ENCODE measurements at places on chromosomes 12 and 14.

GRCh38 chr12:81083906-81084513 is 6.1 kb downstream of the ACSS3 start:
- DNase-seq: no peak

DNA sequence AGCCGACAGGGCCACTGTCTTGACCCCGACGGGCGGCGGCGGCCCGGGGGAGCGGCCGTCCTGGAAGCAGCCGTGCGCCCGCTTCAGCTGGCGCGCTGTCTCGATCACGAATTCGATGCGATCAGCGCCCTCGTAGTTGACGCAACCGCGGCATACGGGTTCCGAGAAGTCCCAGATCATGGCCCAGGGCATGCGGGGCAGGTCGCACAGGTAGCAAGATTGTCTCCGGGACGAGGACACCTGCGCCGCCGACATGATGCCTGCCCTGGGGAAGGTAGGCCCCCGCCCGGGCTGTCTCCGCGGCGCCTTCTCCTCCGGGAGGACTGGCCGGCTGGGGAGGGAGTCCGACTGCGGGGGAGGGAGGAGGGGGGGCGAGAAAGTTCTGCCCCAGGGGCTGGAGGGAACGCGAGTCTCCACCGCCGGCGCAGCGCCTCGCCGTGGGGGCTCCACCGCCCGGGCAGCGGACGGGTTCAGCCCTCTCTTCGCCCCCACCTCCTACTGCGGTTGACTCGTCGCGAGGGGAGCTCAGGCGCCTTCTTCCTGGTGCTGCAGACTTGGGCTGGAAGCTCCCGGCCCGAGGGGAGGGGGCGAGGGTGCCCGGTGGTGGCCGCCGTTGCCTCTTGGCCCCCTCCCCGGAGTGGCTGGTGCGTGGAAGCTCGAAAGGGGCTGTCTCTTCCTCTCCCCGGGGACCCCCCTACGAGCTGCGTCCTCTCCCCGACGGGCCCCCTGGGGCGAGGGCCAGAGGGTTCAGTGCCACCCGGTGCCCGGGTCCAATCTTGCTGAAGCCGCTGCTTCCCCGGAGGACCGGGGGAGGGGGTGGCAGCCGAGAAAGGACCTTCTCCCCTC is 747 bp downstream of the IRF2BPL start:
- DNase-seq: no peak

GRCh38 chr14:54672688-54673087 is 105.8 kb downstream of the SAMD4A start:
- DNase-seq: no peak

- DNase-seq: no peak
Observed at GRCh38 chr14:54478636-54479215, 10.1 kb downstream of the GMFB start.

DNA sequence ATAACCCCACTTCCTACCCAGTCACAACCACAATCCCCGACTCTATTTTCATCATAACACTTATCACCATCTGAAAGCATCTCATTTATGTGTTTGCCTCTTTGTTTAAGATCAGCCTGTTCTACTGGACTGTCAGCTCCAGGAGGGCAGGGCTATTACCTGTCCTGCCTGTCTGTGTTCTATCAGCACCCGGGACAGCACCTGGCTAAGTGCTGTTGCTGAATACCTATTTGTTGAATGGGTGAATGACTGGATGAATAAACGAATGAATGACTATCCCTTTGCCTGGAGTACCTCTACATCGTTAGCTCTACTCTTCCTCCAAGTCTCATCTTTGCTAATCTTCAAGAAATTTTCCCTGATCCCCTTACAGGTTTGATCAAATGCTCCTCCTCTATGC is 69.0 kb downstream of the WSCD2 start:
- DNase-seq: no peak

DNA sequence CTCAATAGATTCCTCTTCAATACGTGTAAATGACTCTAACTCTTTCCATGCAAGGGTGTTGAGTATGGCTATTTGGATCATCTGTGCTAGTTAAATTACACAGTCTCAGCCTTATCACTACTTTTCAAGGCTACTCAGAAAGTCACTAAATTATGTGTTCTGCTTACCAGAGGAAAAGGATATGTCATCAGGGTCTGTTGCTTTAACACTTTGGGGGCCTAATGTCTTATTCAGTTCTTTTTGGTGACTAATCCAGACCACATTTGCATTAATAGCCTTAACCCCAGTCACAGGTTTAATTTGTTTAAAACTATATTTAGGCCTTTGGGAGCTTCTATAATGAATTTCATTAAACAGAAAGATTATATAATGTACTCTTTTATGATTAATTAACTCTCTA is 649.3 kb downstream of the RPS29 start:
- no peak for DNase-seq

DNA sequence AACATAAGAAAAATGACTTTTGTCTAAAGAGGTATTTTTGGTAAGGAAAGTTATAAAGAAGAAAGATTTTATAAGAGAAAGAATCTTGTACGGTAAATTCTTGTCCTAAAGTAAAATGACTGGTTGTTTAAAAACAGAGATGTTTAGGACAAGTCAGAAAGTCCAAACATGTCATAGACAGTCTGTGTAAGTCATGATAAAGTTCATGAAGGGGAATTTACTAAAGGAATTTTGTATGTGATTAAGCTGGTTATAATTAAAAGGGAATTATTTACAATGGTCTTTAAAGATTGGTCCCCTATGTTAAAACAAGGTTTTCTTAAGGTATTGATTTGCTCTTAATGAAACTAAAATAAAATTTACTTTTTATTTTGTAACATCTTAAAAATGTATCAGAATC is 269.4 kb upstream of the CCDC196 start:
- DNase-seq: no peak

DNA sequence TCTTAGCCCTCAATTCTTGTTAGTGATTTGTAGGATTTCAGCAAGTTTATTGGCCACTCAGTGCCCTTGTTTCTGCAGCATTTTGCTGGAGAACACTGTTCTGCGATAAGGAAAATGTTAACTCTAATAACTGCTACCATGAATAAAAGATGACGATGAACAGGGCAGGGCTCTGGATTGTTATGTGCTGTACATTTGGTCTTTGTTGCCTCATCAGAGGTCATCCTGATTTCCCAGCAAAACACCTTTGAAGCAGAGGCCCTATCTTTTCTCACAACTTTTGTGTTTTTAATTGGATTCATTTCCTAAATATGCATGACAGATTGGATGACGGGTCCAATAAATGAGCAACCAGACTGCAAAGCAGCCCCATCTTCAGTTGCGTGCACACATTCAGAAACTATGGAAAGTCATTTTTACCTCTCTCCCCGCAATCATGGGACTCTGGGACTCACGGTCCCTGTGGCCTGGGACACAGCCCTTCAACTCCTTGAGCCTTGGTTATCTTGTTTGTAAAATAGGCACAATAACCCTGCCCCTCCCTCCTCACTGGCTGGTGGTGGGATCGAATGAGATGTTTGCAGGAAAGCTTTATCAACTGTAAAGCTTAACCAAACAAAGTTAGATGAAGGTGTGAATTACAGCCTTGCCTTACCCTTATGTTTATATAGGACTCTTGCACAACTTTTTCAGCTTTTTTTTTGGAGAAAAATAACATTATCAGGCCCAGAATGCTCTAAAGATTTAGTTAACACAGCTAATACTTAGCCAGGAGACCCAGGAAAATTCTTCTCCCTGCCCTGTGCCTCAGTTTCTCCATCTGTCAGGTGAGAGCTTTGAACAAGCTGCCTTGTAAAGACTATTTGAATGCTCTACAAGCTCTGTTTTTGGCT is 45.4 kb downstream of the RPH3A start:
- peak; percentile 72 for DNase-seq

- DNase-seq: no peak
Observed at GRCh38 chr14:41699486-41699885, 92.8 kb downstream of the LRFN5 start.

DNA sequence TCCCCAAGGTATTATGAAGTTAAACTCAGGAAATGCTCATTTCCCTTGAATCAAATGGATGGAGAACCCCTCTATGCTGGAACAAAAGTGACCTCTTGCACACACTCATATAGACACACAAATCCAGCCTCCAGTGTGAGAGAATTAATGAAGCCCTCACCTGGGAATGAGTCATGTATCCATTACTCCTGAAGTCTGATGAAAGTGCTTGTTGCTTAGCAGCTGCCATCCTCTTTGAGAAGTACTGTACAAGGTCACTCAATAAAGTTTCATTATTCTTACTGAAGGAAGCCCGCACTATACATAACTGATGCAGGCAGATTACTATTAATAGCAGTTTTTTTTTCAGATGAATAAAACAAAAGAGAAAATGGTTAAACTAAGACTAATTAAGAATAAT is 102.3 kb downstream of the RERG start:
- DNase-seq: peak; percentile 32

DNA sequence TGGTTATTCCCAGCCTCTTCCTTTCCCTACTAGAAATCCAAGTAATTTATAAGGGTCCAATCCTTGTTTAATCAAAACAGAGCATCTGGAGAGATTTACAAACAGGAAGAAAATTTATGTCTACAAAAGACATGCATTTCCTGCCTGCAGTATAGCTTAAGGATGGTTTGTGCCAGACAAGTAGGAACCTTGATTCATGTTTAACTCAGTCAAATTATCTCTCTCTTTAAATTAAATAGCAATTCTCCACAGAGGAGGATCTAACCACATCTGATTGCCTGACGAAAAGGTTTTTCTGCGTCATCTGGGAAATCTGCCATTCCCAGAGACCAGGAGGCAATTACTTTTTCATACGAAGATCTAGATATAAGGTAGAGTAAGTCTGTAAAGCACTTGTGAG is 105.2 kb downstream of the ZFC3H1 start:
- DNase-seq: no peak

DNA sequence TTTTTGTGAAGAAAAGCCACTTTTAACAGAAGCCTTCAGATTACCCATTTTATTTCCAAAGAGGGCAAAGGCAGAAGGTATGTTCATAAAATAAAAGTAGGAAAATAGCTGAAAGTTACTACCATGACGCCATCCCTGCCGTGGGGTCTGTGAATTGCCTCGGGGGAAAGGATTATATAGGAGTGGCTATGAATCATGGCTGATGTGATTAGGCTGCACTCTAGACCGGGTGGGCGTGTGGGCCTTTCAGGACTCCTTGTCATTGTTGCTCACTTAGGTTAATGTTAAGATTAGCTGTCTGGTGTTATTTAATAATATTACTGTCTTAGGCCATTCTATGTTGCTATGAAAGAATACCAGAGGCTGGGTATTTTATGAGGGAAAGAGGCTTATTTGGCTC is 195.5 kb downstream of the EGLN3 start:
- DNase-seq: peak; percentile 26

DNA sequence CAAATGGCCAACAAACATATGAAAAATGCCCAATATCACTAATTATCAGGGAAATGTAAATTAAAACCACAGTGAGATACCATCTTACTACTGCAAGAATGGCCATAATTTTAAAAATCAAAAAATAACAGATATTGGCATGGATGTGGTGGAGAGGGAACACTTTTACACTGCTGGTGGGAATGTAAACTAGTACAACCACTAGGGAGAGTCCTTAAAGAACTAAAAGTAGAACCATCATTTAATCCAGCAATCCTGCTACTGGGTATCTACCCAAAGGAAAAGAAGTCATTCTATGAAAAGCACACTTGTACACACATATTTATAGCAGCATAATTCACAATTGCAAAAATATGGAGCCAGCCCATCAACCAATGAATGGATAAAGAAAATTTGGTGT is 459.7 kb downstream of the GXYLT1 start:
- no peak for DNase-seq

DNA sequence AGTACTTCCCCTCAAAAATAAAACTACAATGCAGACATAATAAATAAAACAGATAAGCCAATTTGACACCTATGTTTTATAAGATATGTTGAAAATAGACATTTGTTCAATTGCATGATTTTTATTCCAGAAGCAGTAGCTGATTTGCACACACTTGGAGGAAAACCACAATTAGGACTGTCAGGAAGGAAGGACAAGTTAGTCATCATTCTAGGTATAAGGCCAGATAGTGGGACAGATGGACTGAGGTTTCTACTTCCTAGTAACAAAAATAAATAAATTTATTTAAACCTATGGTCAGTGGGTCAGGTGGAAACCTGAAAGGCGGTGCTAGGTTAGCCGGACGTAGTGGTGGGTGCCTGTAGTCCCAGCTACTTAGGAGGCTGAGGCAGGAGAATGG is 141.8 kb upstream of the RASSF8 start:
- no peak for DNase-seq

DNA sequence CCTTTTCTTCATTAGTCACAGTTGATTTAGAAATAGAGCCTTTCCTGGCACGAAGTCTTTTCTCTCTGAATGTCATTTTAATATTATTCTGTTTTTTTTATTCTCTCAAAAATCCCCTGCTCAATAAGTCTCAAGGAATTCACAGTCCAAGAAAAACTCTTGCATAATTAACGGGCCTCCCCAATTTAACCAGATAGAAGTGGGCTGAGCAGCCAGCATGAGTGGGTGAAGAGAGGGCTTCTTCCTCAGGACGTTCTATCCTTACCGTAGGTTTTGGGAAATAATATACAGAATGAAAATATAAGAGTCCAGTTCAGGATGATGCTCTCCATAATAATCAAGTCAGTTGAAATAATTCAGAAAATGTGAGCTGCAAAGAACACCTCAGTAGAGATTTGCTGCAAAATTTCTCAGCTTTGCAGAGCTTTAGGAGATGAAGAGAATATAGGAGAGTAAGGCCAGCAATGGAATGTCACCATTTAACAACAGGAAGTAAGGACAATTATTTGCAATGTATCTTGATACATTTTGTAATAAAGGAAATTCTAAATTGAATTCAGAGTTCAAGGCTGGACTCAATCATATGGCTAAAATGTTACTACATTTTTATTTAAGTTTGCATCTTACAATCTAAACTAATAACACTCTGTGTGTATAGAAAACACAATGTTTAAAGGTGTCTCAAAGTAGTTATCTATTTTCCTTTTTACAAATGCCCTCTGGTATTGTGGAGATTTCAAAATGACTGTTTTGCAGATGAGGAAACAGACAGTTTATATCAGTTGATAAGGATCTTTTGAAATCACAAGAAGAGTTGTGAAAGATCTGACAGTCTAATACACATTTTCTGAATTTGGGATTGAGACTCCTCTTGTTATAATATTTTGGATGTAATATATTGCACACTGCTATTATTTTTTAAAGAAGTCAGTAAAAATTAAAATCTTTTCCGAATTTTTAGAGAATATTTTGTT is 1724.1 kb upstream of the SEL1L start:
- no peak for DNase-seq

DNA sequence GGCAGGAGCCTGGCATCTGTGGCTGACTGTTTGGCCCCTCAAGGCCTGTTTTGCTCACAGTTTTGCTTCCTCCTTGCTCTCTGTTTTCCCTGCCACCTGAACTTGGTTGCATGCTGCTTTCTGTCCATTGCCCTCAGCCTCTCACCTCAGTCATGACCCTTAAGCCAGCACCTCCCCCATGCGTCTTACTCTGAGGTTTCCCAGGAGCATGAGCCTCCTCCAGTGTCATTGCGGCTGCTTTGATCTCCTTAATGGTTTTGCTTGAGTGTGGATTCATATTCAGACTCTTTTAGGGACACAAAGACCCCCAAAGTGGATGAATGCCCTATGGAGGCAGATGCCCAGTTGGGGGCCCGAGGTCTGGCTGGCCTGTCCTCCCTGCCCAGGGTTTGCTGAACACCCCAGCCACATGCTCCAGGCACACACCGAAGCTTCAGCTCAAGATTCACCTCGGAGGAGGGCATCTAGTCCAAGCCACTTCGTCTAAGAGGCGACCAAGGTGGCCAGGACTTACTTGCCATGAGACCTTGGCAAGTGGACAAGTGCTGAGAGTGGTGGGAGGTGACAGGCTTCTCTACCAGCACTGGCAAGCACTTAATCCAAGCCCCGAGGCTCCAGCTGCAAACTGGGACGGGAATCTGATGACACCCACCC is 95.4 kb upstream of the DIO3 start:
- no peak for DNase-seq

GRCh38 chr12:53623548-53624385 is 2.4 kb downstream of the ATF7 start:
- DNase-seq: peak; percentile 56

- DNase-seq: no peak
Observed at GRCh38 chr12:116609319-116610114, 50.3 kb downstream of the MAP1LC3B2 start.

Measured in bronchial epithelial cell (primary cell).